Lung (tissue), 17 donors: ENCODE measurements at places on chromosomes 16 and 17.

- no peak for DNase-seq
Observed at GRCh38 chr16:77057161-77057774, 133.7 kb upstream of the MON1B start.

- no peak for DNase-seq
Observed at GRCh38 chr16:53864819-53865493, 161.0 kb downstream of the FTO start.

GRCh38 chr16:11602321-11602720 is 15.6 kb upstream of the LITAF start:
- no peak for DNase-seq

DNA sequence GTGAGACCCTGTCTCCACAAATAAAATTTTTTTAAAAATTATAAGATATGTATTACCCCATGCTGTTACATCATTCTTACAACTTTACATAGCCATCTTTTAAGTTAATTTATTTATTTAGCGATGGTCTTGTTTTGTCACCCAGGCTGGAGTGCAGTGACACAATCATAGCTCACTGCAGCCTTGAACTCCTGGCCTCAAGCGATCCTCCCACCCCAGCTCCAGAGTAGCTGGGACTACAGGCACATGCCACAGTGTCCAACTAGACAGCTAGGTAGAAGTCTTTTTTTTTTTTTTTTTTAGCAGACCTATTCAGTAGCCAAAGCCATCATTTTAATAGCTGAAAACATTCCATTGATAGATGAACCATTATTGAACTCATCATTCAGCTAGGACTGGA is 92.7 kb downstream of the NDE1 start:
- no peak for DNase-seq

GRCh38 chr17:2412561-2413021 is 11.7 kb upstream of the MNT start:
- DNase-seq: no peak

- peak; percentile 75 for DNase-seq
Observed at GRCh38 chr16:84928679-84929420, 82.5 kb downstream of the ZDHHC7 start.

GRCh38 chr17:79031996-79032875 is 8.3 kb downstream of the C1QTNF1 start:
- no peak for DNase-seq

DNA sequence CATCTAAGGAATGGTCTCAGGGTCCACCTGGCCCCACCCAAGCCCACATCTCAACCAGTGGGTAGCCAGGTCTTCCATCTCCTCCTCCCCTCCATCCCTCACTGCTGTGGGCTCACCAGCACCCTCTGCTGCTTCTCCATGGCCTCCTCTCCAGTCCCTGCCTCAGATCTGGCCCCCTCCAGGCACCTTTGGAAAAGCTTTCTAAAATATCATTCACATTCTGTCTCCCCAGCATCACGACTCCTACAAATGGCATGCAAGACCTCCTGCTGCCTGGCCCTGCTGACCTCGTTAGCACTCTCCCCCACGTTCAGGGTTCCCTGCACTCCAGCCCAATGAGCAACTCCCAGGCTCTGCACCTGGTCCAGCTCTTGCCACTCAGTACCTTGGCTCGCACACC is 13.7 kb downstream of the GLP2R start:
- DNase-seq: no peak

DNA sequence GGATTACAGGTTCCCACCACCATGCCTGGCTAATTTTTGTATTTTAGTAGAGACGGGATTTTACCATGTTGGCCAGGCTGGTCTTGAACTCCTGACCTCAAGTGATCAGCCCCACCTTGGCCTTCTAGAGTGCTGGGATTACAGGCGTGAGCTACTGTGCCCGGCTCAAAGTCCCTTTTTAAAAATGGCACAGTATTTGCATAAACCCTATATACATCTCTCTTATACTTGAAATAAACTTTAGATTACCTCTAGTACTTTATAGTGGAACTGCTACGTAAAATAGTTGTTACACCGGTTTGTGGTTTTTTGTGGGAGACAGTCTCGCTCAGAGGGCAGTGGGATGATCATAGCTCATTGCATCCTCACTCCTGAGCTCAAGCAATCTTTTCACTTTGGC is 36.3 kb downstream of the IST1 start:
- DNase-seq: no peak

GRCh38 chr16:72985995-72986394 is 61.9 kb downstream of the ZFHX3 start:
- DNase-seq: peak; percentile 88

DNA sequence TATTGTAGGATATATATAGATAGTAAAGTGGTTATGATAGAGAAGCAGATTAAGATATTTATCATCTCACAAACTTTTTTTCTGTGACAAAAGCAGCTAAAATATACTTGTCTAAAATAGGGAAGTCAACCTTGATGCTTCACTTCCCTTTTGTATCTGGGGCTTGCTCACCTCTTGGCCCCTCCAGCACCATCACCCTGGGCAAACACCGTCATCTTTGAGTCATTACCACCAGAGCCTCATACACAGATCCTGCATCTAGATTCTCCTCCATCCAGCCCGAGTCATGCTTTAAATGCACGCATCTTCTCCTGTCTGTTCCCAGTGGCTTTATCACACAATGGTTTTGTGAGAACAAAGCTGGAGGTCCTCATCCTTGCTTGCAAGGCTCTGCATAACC is 1062.7 kb upstream of the EEF2KMT start:
- no peak for DNase-seq

GRCh38 chr17:75237100-75238014 is 24.0 kb downstream of the GGA3 start:
- no peak for DNase-seq

DNA sequence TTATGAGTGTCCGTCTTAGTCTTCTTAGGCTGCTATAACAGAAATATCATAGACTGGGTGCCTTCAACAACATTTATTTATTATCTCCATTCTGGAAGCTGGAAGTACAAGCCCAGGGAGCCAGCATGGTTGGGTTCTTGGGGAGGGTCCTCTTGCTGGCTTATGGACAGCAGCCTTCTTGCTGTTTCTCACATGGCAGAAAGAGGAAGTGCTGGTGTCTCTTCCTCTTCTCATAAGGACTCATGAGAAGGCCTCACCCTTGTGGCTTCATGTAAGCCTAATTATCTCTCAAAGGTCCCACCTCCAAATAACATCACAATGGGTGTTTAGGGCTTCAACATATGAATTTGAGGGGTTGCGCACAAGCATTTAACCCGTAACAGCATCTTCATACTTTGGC is 207.0 kb upstream of the COX10 start:
- no peak for DNase-seq

DNA sequence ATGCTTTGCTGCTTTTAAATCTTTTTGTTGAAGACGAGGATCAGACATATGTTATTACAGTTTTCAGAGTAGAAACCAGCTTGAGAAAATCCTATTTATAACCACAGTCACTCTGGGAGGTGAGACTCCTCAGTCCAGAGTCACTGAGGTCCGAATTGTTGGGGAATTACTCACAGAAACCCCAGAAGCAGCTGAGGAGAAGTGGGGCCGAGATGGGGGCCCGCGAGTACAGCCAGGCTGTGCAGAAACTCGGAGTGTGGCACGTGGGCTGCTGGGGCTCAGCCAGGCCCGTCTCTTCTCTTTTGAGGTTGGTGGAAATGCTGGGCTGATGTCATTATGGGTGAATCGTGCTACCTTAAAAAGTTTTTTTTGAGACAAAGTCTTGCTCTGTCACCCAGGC is 14.4 kb upstream of the GNG13 start:
- DNase-seq: no peak

GRCh38 chr16:82682767-82683166 is 56.0 kb downstream of the CDH13 start:
- DNase-seq: no peak

DNA sequence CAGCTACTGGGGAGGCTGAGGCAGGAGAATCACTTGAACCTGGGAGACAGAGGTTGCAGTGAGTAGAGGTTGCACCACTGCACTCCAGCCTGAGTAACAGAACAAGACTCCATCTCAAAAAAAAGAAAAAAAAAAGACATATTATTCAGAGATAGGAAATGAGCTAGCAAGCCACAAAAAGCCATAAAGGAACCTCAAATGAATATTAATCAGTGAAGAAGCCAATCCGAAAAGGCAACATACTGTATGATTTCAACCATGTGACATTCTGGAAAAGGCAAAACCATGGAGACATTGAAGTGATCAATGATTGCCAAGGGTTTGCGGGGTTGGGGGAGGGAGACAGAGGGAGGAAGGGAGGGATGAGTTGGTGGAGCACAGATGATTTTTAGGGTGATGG is 8.4 kb upstream of the EXOC7 start:
- DNase-seq: no peak

DNA sequence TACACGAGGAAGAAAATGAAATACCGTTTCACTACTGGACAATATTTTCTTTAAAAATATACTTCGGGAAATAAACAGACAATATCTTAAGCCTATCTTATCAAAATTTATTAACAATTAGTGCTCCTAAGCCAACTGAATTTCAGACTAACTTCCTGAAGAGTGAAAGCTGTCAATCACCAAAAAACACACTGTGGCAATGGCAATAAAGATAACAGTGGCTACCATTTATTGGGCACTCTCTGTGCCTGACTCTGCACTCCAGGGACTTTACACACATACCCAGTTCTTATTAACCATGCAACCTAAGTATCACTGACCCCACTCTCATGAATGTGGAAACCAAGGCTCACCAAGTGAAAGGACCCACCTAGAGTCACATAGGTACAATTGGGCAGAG is 83.7 kb downstream of the NCOR1 start:
- DNase-seq: no peak

DNA sequence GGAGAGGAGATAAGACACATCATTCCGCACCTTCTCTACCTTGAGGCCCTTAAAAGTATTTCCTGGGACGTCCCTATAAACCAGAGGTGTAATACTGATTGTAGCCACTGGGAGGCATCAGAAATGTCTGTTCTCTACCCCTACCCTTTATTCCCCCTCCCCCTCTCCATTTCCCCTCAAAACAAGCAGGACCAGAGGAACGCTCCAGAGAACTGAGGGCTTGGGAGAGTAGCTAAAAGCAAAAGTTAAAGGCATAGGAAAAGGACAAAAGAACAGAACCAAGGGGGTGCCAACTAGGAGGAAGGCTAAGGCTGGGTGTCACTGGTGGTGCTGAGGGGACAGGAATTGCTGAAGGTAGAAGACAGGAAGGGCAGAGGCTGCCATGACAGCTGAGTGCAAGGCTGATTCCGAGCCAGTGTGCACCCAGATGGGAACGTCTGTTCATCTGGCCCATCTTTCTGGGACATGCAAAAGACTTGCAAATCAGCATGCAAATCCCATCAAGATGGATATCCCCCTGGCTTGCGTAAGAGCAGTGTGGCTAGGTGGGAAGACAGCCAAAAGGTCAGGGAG is 6.7 kb downstream of the CAMTA2 start:
- DNase-seq: peak; percentile 82

DNA sequence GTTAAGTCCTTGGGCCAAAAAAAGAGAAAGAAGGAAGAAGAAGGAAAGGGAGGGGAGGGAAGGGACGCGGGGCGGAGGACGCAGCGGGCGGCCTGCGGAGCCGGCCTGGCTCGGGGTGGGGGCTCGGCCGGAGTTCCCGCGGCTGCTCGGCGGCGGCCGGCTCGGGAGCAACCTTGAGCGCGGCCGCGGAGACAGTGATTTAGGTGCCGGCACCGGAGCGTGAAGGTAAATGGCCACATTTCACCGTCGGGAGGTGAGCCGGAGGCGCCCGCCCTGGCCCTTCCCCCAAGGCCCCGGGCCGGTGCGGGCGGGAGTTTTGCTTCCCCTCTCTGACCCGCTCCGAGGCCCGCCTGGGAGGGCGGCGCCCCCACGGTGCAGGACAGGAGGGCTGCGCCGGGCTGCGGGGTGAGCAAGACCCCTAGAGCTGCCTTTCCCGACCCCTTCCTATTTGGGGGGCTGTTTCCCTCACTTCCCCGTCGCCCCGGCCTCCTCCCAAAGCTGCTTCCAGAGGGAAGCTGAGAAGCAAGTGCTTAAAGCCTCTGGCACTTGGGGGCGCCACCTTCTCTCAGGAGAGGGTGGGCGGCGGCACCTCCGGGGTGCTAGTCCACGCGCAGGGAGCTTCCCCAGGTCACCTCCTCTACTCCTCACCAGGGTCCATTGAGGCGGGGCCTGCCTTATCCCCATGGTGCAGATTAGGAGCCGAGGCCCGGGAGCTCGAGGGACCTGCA is 56.5 kb downstream of the MRM1 start:
- DNase-seq: no peak

DNA sequence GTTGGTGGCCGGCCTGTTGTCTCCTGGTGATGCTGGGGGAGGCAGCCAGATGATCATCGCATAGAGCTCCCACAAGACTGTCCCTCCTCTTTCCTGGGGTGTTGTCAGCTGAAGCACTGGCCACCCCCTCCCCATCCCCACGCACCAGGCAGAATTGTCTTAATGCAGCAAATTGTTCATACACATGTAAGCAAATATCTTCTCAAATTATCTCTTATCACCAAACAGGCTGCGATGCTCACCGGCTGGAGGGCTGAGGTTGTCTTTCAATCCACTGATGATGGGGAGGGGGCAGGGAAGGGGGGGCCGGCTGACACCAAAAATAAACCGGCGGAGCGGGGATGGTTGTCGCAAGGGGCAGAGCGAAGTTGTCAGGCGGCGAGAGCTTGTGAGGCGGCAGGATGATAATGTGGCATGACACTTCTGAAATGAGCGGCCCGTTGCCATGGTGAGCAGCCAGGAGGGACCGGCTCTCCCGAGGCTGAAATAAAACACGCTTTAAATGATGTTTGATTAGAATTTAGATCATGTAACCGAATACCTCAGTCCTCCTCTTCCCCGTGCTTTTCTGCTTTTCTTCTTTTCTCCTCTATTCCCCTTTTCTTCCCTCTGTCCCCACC is 59.8 kb downstream of the MRM1 start:
- DNase-seq: peak; percentile 21

DNA sequence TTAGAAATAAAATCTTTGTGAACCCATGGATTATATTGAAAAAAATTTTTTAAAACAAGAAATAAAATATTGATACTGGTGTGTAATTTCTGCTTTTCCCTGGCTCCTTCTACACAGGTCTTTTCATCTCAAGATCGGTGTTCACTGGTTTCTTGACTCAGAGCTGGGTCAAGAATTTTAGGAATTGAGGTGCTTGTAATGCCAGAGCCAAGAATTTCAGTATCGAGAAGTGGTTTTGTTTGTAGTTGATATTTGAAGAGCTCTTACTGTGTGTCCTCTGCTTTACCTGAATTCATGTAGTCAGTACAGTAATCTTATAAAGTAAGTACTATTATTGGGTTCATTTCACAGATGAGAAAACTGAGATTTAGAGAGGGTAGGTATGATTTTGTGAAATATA is 7.3 kb downstream of the WWP2 start:
- peak; percentile 64 for DNase-seq

GRCh38 chr17:22512997-22513538 is 820.7 kb downstream of the KCNJ18 start:
- no peak for DNase-seq

- DNase-seq: no peak
Observed at GRCh38 chr16:26161461-26162180, 469.9 kb downstream of the HS3ST4 start.

DNA sequence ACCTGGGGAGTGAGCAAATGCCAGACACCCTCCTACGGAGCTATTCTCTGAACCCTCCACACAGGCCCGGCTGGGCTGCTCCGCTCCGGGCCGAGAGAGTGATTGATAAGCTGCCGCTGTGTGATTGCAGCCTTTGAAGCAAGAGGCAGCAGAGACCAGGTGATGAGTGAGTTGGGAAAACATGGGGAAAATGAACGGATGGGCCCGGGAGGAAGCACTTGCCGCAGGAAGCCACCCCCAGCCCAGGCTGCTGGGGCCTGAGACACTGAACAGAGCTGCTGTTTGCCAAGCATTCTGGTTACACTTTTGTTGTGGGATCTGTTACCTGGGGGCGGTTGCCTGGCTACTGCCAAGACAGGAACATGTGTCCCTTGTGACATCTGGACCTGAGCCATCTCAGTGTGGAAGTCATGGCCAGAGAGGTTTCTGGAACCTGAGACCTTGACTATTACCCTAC is 46.4 kb upstream of the KLHDC4 start:
- no peak for DNase-seq
